GM23338 (cell line): ENCODE measurements at places on chromosomes 11 and 22.

GRCh38 chr11:70169127-70169526 lies 34.0 kb upstream of the FADD start:
- no peak for DNase-seq

GRCh38 chr11:58625826-58626460 lies 3.5 kb downstream of the CNTF start:
- no peak for DNase-seq

DNA sequence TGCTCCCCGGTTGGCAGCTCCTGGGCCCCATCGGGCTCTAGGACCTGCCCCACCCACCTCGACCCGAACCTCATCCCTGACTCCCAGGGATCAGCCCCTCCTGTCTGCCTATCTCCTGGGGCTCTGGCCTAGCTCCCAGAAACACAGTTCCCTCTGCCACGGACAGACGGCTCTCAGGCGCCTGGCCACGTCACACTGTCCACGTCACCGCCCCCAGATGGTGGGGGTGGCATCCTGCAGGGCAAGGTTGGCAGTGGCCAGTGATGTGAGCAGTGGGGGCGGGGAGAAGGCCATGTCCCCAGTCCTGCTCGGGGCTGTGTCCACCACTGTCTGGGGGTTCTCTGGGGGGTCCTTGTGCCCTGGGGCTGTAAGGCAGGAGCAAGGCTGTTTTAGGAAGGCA lies 29.2 kb downstream of the SYT7 start:
- no peak for DNase-seq

DNA sequence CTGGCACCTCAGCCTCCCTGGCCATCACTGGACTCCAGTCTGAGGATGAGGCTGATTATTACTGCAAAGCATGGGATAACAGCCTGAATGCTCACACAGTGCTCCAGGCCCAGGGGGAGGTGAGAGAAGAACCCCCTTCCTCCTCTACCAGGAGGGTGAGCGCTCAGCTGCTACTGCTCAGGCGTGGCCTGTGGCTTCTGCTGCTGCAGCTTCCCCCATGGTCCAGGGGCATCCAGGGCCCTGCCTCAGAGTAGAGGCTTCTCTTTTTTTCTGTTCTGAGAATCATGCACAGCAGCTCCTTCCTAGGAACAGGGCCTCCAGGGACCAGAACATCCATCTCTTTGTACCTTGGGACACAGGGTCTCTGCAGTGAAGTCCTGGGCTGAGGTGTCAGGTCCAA lies 83.1 kb downstream of the VPREB1 start:
- DNase-seq: no peak

- no peak for DNase-seq
Observed at GRCh38 chr22:20777420-20778177, 3.7 kb downstream of the SERPIND1 start.

DNA sequence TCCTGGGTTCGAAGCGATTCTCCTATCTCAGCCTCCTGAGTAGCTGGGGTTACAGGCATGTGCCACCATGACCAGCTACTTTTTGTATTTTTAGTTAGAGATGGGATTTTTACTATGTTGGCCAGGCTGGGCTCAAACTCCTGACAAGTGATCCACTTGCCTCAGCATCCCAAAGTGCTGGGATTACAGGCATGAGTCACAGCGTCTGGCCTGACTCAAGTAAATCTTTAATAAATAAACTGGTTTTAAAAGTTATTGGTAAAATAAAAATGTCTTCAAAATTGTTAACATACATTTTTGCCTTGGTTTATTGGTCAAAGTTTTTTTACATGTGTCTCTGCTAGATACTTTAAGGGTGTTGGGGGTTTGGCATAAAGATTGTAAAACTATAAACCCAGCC lies 7.3 kb upstream of the PES1 start:
- DNase-seq: no peak

DNA sequence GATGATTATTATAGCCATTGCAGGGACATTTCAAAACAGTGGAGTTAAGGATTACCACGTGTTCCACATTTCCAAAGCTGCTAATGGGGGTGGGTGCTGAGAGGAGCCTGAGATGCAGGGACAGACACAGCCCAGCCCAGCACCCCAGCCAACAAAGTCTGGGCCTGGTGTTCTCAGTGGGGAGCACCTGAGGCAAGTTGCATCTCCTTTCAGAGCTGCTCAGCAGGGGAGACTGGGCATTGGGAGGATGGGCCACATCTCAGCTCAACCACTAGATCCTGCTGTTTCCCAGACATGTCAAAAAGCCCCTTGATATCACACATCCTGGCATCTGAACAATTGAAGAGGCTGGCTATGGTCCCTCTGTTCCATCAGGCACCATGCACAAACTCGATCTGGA lies 458.0 kb upstream of the KIRREL3 start:
- DNase-seq: no peak

DNA sequence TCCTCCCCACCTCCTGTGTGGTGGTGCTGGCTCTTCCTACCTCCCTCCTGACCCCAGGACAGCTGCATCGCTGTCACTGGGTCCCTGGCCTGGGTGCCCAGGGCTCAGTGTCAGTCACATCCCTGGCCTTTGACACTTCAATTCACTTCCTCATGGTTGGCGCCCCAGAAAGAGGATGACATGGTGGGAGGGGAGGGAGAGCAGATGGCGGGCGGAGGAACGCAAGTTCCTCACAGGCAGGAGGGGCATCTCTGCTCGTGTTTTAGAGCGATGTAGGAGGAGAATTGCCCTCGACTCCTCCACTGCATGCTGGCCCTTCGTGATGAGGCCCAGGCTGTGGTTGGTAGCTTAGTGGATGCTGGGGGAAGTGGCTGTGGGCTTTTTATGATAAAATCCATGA lies 35.1 kb upstream of the KRTAP5-7 start:
- no peak for DNase-seq

DNA sequence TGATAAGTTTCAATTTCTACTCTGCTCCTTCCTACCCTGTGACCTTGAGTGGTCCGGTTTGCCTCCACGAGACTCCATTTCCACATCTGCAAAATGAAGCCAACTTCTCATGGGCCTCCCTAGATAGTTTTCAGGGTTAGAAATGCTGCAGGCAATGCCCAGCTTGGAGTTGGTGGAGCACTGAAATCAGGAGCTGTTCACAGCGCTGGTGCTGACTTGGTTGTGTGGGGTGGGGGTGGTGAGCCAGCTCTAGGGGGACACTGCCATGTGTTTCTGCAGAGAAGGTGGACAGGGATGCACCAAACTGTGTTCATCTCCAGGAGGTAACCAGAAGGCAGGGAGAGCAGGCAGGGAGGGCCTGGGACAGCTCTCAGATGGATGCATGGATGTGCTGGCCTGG lies 37.0 kb downstream of the SGSM1 start:
- peak; percentile 26 for DNase-seq

DNA sequence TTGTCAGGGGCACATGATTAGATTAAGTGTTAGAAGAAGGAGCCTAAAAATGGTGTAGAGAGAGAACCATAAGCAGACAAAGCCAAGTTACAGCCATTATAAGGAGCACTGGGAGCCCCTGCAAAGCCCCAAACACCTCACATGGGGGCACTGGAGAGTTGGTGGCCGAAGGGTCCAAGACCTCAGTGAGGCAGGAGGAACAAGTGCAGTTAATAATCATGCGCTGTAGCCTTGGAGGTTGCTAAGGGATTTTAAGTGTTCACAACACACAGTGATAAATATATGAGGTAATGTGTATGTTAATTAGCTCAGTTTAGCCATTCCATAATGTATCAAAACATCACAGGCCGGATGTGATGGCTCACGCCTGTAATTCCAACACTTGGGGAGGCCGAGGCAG lies 54.4 kb upstream of the JAM3 start:
- peak; percentile 77 for DNase-seq

DNA sequence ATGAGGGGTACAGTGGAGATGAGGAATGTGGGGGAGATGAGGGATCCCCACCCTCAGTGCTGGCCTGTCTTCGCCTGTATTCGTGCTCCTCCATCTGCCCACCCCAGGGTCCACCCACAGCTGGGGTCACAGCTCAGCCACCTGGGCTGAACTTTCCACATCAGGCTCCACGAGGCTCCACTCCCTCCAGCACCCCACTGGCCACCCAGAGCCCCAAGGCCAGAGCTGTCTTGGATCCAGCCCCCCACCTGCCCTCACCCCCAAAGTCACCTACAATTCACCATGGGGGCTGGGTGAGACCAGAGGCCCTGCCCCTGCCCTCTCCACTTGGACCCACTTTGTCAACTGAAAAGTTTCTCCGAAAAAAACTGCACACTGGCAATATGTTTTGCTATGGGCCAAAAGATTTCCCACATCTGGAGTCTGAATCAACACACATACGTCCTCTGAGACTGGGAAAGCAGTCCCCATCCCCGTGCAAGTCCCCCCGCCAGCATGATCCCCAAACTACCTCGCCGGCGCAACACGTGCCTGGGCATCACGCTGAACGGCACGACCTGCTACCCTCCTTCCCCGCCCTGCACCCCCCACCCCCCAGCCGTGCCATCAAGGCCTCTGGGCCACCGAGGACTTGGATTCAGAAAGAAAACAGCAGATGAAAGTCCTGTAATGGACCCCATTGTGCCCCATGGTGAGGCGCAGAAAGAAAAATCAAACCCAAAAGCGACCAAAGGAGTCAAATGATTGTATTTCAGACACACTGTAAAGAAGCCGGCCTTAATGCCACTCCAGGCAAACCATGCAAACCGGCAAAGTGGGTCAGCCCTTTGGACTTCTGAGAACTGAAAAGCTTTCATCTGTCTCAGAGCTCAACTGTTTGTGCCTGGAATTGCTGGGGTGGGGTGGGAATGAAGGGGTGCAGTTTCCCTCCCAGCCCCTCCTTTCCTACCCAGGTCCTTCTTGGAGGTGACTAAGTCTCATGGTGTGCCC lies 16.5 kb upstream of the GAL start:
- DNase-seq: no peak

GRCh38 chr22:28051091-28051786 lies 132.2 kb upstream of the PITPNB start:
- no peak for DNase-seq

DNA sequence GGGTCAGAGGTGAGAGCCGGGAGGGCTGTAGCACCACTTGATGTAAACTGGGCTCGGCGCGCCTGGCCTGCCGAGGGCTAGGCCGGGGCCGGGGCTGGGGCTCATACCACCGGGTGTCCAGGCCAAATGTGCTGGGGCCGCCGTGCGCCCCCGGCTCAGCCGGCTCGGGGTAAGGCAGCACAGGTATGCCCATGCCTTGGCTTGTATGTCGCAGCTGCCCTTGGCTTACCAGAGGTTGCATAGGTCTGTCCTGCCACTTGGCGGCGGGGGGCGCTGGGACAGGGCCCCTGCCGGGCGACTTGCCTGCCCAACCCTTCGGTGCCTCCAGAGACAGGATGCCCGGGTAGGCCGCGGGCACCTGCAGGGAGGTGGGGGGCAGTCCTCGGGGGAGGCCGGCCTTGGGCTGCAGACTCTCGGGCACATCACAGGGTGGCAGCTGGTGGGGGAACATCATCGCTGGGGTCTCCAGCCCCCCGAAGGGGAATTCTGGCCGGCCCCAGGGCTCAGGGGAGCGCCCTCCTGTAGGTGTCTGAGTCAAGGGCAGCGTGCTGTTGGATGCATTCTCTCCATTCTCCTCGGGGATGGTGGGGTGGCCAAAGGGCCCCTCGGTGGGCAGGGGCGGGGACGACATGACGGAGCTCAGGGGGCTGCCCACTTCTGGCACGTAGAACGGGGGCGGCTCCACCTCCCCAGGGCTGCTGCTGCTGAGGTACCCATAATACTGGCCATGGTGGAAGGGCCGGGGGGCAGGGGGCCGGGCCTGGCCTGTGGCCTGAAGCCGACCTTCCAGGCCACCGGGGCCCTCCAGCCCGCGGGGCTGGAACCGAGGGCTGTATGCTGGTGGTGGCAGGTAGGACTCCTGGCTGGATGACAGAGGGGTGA lies 36.4 kb downstream of the IGSF9B start:
- DNase-seq: no peak

DNA sequence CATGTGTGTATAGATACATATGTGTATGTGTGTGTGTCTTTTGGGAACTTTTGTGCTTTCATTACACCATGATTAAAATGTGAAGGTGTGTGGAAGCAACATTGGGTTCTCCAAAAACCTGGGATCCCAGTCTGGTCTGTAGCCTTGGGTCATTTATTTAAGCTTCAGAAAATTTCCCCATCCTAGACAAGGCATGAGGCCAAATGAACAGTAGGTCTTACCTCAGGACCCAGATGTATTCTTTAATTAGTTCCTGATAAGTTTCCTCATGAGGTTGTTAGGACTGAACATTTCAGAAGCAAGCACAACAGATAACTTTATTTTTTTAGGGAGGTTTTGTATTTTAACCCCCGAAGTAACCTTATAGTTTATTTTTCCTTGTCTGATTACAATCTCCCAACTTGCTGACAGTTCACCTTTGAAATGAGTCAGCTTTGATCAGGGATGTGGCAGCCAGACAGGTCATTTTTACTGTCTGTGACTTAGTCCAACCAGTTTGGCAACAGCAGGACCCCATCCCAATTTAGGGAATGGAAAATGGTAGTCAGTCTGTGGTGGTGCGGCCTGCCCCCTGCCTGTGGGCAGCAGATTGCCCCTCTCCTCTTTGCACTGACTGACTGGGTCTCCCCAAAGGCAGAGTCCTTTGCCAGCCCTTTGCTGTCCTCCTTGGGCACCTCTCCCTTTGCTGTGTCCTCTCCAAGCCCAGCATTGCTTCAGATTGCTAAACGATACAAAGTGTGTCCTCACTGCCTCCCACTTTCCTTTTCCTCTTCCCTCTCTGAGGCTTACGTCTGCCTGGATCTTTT lies 88.3 kb downstream of the NAV2 start:
- peak; percentile 50 for DNase-seq

- DNase-seq: no peak
Observed at GRCh38 chr11:134517621-134518293, 105.7 kb upstream of the B3GAT1 start.

GRCh38 chr11:64659417-64660144 lies 63.4 kb downstream of the NRXN2 start:
- DNase-seq: no peak
